ENCODE measurements at places on chromosomes 12 and 14.

DNA sequence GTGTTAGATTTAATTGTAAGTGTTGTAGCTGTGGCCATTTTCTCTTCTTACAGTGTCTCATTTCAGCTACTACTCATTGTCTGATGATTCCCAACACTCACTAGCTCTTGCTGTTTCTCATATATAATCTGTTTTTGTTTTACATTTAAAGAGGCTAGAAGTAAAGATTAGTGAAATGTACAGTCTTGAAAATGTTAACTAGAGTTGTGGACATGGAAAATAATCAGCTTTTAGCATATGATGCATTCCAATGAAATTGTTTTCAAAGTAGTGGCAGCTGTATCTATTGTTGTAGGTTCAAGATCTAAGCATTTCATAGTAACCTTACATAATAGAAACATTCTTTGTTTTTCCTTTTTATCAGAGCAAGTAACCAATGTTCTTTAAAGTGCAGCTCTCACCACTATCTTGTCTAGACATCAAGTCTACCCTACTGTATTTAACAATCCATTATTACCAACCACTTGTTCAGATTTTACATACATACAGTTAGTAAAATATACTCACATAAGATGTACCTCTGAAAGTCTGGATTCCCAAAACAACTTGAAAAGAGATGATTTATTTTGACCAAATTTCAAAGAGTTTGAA, 76.9 kb downstream of the PPHLN1 start:
- no peak for DNase-seq

DNA sequence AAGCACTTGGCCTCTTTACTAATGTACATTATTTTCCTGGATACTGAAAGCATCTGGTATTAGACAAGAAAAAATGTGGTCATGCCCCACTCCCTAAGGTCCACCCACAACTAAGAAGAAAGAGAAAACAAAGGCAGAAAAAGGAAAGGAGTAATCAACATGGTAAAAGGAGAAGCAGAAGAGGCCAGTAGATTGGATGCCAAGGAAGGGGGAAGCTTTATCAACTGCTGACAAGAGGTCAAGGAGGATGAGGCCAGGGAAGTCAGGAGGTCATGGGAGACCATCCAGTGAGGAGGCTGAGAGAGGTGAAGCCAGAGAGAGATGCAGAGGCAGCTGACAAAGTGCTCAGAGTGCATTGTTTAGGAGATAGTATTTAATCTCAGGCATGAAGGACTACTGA, 383.5 kb downstream of the ZFP36L1 start:
- DNase-seq, result no peak

- no peak for DNase-seq
These were observed 89.3 kb downstream of the OSBPL8 start for GRCh38 chr12:76470028-76470939.

DNA sequence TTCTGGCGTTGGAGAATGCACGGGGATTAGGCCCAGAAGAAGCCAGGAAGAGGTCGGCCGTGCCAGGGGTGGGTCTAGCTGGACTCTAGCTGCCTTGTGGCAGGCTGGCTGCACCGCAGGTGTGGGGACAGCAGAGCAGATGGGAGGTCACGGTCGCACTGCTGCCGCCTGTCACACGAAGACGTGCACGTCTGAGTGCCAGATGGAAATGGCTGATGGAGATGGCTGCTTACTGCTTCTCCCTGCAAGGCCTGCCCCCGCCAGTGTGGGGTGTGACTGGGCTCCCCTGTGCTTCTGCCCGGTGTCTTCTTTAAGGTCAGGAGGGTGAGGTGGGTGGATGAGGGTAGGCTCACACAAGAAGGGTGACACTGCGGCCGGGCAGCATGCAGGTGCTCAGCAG, 79.0 kb downstream of the MOK start:
- no peak for DNase-seq

GRCh38 chr12:130117701-130118100, 44.6 kb upstream of the FZD10 start:
- DNase-seq, result no peak

DNA sequence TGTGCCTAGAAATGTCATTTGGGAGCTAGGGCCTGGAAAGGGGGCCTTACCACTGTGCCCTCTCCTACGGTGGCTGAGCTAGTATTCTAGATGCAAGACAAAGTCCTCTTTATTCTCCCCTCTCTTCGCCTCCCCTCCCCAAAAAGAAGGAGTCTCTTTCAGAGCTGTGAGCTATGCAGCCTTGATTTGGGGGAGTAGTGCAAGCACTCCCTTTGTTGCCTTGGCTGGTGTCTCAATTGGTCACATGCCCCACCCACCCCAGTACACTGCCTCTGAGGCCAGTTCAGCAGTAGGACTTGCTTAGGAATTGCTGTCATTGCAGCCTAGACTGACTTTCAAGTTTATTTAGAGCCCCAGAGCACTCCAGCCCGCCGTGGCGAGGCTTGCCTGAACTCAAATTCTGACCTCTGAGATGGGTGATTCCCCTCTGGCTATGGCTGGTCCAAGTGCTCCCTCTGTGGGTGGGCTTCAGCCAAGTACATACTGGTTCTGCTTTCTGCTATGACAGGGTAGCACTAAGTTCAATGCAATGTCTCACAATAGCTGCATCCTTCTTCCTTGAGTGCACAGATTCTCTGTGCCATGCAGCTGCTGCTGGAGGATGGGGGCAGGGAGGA, 37.0 kb upstream of the FBXO33 start:
- no peak for DNase-seq

DNA sequence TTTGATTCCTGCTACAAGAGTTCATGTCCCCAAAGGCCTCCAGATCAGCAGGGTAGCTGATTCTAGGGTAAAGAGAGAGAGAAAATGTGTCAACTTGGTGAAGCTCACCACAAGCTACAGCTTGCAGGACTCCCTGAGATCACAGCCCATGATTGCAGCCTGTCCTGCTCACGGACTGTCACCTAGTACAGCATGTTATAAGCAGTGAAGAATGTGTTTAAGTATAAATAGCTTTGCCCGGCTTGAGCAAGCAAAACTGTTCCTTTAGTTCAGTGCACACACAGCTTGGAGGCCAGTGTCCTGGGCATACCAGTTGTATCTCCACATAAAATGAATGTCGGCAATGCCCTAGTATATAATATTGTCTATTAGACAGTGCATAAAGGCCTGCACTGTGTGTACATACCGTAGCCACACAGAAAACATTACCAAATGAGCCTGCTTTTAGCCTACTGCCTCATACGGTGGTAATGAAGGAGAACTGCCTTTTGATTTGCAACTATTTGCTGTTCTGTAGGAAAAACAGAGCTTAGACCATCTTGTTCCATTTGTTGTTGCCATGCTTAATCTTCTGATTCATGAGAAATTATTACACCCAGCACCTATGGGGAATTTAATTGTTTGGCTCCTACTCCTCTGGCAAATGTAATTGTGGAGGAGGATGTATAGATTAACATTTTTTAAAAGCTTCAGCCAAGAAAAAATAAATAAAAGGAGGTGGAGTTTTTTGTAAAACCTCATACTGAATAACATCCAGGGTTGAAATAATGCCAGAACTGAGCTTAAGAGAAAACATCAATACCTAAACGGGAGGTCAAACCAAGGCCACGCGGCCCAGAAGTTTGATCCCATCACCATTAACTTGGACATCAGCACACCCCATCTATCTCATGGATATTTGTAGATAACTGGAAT, 108.1 kb upstream of the G2E3 start:
- DNase-seq, result no peak

DNA sequence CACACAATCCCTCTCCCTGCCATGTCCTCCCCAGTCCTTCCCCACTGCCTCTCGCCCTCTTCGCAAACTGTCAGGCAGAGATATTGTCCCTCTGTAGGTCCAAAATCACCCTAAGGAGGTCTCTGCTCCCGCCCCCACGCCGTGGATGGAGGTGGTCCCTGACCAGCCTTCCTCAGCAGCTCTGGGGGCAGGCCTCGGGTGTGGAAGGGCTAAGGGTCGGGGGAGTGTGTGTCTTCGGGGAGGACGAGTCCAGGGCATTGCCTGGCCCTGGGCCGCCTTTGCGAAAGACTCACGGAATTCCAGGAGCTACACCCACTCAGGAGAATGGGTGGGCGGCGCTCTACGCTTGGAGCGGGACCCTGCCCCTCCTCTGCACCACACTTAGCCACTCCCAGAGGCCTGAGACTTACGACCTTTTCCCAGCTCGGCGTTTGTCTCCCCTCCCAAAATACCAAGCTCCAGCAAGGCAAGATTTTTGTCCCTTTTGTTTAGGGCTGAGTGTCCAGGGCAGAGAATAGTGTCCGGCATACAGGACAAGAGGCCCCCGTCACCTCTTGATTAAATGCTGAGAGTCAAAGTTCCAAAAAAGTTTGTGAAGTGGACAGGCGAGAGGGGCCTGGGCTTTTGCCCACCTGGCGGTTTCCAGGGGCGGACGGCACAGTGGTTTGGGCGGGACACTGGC, 881 bp downstream of the PYGL start:
- no peak for DNase-seq

- no peak for DNase-seq
These were observed 88.9 kb downstream of the SLC2A13 start for GRCh38 chr12:40016980-40017379.

GRCh38 chr14:65751510-65751909, 339.0 kb downstream of the FUT8 start:
- DNase-seq, result no peak

Measured in activated naive CD4-positive, alpha-beta T cell (primary cell).